ENCODE measurements at places on chromosomes 6 and 20.

DNA sequence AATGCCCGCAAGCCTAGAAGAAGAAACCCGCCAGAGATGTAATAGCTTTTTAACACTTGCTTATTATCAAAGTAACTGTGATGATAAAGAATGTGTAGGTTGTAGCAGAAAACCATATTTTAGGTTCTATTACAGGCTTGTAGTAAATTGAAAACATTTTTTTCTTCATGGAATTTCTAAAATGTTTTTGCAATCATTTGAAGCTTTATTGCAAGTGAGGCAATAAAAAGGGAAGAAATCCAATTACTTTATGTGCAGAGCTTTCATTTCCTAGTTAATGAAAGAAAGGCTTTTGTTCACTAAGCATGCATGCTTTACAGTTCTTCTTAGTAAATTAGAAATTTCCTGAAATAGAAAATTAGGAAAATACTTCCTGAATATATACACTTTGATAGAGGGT, 135.1 kb downstream of the B3GAT2 start:
- no peak for DNase-seq

DNA sequence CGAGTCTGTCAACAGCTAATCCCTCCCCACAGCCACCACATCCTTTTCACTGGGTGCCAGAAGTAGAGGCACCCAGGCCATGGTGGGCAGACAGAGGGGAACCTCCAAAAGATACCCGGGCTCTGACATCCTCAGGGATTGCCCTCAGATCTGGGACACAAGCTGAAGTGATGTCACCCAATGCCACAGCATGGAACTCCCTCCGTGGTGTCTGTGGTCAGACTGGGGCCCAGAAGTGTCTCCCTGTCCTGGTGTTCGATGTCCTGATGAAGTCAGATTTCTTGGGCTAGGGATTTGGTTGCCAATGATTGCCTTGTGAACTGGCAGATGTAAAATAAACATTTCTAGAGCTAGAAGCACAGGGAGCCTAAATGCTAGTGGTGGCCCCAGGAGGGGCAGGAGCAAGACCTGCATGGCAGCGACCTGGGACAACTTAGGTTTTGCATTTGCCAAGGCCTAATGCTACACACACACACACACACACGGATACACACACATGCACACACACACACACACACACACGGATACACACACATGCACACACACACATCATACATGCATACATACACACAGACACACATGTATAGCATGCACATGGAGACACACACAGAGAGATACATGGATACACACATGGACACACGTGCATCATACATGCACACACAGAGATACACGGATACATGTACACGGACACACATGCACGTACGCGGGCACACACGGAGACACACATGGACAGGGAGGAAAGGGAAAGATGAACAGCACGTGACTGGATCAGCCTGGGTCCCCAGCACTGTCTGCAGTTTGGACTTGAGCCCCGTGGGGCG, 221.0 kb downstream of the NFATC2 start:
- no peak for DNase-seq

DNA sequence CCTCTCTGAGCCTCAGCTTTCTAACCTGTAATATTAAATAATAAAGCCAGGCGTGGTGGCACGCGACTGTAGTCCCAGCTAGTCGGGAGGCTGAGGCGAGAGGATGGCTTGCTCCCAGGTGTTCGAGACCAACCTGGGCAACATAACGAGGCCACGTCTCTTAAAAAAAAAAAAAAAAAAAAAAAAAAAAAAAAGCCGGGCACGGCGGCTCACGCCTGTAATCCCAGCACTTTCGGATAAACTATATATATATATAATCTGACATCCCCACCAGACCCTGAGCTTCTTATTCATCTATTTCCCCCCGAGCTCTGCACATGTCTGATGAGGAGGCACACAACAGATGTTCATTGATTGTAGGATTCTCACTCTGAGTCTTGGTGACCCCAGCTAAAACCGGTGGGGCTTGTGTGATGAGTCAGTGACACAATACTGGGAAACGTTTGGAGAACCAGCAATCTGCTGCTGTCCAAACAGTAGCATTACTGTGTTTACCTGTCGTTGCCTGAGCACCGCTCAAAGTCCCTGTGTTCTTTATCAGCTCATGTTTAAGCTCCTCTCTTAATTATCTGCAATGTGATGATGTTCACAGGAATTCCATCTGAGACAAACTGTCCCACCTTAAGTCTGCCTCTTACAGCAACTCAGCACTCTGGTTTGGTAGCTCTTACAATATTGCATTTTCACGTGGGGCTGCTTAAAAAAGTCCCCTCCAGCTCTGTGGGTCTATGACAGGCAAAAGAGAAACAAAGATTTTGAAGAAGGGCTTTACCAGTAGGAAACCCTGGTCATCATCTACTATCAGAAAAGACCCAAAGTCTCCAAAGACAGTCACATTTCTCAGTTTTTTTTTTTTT, 1.0 kb upstream of the SPATA2 start:
- no peak for DNase-seq

GRCh38 chr6:100099189-100100074, 105.4 kb upstream of the MCHR2 start:
- DNase-seq: no peak

DNA sequence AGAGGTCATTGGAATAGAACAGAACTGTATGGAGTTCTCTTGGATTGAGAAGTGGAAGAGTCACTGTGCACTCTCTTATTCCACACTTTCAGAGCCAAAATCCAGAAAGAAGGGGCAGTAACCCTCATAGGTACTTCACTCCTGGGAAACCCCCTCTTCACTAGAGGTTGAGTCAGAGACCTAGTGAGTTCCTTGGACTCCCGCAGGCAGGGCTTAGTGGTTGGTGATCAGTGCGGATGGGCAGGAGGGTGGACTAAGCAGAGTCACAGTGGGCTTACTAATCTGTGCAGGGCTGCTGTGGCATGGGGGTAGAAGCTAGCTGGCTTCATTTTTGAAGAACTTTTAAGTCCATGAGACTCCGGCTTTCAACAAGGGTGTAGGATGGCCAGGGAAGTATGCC, 95.0 kb upstream of the MLN start:
- DNase-seq: no peak

DNA sequence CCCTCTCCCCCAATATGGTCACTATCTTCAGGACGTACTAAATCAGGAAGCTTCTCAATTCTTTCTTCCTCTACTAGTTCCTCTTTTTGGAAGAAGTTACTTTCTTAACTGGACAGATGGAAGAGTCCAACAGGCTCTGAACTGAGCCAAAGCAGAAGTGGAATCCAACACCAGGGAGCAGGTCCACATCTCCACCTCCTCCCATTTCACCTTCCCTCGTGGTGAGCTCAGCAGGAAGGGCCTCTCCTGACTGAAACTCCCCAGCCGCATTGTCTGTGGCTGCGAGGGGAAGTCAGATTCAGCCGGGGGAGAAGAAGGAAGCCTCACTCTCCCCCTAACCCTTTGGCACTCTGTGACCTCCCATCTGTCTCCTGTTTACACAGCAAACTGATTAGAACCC, 63.8 kb upstream of the UST start:
- DNase-seq: no peak

GRCh38 chr6:170378502-170378901, 71.9 kb downstream of the FAM120B start:
- DNase-seq: no peak

DNA sequence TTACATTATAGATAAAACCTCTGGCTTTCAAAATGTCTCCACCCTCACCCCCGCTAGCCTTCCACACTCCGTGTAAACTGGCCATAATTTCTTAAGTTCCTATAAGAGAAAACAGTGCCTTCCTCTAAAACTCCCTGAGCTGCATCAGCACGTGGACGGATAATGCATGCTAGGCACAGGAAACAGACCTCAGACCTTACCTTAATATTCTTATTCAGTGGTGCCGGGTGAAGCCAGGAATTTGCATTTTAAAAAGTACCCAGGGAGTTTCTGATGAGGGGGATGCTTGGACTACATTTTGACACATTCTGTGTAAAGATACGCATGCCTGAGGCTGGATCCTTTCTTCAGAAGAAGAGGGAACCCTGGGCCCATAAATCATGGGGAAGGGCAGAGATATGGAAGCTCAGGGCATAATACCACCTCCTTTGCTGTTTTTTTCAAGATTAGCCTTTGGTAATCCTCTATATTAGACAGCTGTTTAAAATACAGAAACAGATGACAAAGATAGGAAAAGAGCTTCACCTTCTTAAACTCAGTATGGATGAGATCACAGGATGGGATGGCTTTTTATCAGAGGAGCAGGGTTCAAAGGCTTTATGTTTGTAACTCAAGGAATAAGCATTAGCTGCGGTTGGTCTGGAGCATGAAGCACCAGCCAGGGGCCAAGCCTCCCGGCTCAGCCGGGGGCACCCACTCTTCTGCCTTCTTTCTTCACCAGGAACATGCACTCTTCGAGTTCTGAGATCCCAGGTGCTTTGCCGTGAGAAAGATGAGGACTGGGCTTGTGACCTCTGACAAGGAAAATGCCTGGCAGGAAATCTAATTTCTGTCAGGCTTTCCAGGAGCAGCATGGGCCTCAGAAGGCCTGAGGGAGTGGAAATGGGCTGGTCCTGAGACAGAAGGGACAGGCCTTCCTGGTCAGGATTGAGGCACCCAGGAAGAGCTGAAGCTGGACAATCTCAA, 218.1 kb upstream of the SOX4 start:
- no peak for DNase-seq

DNA sequence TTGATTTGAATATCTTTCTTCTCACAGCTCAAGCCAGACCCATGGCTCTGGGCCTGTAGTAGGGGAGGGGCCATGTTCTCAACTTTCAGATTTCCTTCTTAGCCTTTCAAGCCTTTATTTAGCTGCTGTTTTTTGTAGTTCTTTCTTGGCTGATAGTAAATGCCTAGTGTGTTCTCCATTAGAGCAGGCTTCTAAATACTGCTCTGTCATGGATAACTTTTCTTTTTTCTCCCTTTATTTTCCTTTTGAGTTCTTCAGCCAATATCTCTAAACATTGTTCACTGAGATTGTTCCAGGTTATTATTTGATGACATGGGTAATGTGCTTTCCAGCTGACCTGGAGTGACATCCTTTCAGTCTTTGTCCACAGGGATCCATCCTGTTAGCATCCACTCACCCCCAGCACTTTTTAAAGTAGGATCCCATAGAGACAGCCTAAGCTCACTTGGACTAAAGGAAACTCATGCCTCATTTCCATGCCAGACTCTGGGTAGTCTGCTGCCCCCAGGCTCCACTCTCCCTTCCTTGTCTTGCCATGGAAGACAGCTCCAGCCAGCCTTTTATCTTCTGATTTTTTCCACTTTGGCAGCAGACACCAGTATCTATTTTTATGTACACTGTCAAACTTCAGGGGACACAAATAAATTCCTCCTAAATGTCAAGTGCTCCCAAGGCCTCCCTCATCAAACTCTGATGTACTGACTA, 645.6 kb downstream of the RNF144B start:
- no peak for DNase-seq

- no peak for DNase-seq
Measured at GRCh38 chr6:160995271-160995670, 3.7 kb downstream of the MAP3K4 start.

DNA sequence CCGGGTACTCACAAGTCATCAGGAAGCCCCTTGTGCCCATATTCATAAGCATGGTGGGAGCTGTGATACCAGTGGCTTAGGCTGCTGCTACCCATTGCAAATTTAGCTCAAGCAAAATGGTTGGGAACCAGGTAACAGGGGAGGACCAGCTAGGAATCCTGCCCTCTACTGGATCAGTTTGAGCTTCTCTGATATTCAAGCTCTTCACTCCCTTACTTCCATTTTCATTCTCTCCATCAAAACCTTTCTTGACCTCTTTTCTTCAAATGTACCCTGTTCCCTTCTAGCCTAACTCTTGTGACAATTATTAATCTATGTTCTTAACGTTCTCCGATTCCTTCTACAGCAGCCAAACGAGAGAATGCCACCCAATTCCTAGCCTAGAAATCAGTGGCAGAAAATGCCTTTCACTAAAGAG, 9.7 kb downstream of the NOL7 start:
- DNase-seq: no peak
